ENCODE measurements at places on chromosomes 11 and 22.

GRCh38 chr11:128735935-128736605, 42.2 kb downstream of the FLI1 start:
- H3K4me3 ChIP-seq, result peak overlapping the region; percentile 56
- H3K4me1 ChIP-seq, result peaks cover 90% of the 10 kb centered on the region
- no peak for DNase-seq
- peaks cover 6% of the 10 kb centered on the region for H3K36me3 ChIP-seq
- no peaks in the 10 kb centered on the region for H3K27me3 ChIP-seq

DNA sequence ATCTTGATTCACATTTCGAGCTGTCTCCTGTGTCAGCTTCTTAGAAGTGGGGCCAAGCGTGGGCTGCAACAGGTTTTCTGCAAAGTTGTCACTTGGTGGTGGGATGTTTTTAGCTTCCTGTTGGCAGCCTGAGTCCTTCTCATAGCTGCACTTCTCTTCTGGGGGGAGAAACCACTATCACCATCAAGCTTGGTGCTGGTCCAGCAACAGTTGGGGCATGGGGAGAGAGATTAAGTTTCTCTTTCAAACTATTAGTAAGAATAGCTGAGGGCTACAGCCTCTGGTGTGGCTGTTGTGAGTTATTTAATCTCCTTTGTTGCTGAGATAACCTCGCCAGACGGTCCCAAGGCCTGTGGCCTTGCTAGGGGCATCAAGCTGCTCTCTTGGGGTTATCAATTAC, 123.3 kb upstream of the CRYBB3 start:
- no peaks in the 10 kb centered on the region for H3K27me3 ChIP-seq
- H3K4me3 ChIP-seq, result no peak overlapping the region
- H3K27ac ChIP-seq, result no peak overlapping the region

- H3K4me3 ChIP-seq, result no peak overlapping the region
- H3K27ac ChIP-seq, result no peak overlapping the region
- peaks cover 51% of the 10 kb centered on the region for H3K36me3 ChIP-seq
- no peak for DNase-seq
Observed at GRCh38 chr11:3359092-3359824, 19.7 kb downstream of the ZNF195 start.

DNA sequence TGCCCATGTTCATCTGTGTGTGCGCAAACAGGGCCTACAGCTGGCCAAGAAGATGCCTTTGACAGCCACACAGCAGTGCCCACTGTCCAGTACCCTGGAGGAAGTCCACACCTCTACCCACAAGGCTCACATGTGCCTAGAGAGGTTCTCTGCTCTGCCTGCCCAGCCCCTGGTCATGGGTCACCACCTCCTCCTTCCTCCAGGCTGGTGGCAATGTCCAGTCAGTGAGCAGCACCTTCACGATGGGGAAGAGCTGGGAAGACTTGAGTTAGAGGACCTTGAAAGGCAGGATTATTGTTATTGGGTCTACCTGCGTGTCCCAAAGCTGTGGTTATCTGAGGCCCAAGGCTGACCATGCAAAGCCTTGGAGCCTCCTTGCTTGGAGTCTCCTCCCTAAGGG, 28.4 kb upstream of the TTC12 start:
- no peak for DNase-seq
- H3K4me1 ChIP-seq, result no peaks in the 10 kb centered on the region
- H3K27ac ChIP-seq, result no peak overlapping the region
- no peaks in the 10 kb centered on the region for H3K36me3 ChIP-seq

DNA sequence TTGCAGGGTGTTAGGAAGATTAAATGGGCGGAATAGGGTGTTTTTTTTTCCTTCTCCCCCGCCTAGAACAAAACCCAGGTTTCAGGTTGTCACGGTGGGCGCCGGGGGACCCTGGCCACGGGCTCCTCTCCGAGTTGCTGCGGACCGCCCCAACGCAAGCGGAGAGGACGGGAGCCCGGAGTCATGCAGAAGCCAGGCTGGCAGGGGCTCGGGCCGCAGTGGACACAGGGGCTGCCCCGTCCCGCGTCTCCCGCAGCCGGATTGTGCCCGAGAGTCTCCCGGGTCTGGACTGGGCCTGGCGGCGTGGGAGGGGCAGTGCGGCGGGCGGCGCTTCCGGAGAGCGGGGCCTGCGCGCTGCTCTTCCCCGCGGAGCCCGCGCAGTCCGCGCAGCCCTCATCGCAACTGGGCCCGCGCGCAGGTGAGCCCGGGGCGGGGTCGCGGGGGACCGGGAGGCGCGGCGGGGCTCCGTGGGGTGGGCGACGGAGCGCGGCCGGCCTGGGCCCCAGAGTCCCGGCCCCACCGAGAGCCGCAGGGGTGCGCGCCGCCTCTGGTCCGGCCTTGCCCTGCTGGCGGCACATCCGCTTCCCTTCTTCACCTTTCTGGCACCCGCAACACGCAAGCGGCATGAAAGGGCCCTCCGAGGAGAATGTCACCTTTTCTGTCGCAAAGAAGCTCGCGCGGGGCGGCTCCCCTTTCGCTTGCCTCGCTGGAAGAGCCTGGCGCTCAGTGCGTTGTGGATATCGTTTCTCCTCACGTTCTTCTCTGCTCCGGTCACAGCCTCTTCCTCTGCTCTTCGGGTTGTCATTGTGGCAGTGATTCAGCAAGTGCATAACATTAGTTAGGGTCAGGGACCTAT, at the start of gene TIRAP:
TSS of gene TIRAP (plus strand) at position 358 of the 856 bp plus-strand sequence. CDS start 7,802 bp downstream, outside the sequence.
- peaks cover 29% of the 10 kb centered on the region for H3K4me1 ChIP-seq
- H3K27me3 ChIP-seq, result no peaks in the 10 kb centered on the region
- peak within 1 kb of the TSS; percentile 96 for H3K4me3 ChIP-seq

- no peak for DNase-seq
- H3K36me3 ChIP-seq, result no peaks in the 10 kb centered on the region
- no peak overlapping the region for H3K27ac ChIP-seq
Observed at GRCh38 chr11:134475951-134476350, 63.9 kb upstream of the B3GAT1 start.

DNA sequence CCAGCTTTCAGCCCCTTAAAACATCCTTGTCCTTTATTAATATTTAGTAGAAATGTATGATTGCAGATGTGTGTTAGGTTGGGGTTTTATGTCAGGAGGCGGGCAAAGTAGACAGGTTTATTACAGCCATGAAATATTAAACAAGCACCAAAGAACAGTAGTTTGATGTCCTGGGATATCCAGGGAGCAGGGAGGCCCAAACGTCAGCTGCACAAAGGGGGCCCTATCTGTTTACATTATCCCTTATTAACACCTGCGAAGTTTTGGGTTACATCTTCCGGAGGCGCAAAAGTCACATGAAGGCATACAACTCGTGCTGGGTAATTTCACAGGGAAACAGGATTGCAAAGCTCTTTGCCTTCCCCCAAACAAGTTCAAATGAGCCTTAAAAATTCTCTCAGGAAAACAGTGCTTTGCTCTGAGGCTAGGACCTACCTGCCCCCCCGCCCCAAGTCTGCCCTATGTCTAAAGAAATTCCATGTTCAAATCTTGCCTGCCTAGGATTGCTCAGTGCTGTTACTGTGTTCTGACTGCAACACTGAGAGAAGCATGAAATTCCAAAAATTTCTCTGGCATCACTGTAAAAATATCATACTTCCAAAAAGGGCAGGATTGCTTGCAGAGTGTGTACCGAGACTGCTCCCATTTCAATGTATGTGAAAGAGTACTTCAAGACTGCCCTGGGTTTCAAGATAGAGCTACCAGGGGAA, 8.9 kb downstream of the MN1 start:
- H3K4me1 ChIP-seq, result no peaks in the 10 kb centered on the region
- no peaks in the 10 kb centered on the region for H3K36me3 ChIP-seq
- no peak for DNase-seq
- no peak overlapping the region for H3K27ac ChIP-seq

GRCh38 chr11:3826721-3827120, 14.0 kb downstream of the RHOG start:
- H3K36me3 ChIP-seq, result peaks cover 59% of the 10 kb centered on the region
- no peak for DNase-seq
- no peak overlapping the region for H3K4me3 ChIP-seq
- H3K4me1 ChIP-seq, result peaks cover 25% of the 10 kb centered on the region
- no peaks in the 10 kb centered on the region for H3K27me3 ChIP-seq
- peak overlapping the region; percentile 66 for H3K27ac ChIP-seq

DNA sequence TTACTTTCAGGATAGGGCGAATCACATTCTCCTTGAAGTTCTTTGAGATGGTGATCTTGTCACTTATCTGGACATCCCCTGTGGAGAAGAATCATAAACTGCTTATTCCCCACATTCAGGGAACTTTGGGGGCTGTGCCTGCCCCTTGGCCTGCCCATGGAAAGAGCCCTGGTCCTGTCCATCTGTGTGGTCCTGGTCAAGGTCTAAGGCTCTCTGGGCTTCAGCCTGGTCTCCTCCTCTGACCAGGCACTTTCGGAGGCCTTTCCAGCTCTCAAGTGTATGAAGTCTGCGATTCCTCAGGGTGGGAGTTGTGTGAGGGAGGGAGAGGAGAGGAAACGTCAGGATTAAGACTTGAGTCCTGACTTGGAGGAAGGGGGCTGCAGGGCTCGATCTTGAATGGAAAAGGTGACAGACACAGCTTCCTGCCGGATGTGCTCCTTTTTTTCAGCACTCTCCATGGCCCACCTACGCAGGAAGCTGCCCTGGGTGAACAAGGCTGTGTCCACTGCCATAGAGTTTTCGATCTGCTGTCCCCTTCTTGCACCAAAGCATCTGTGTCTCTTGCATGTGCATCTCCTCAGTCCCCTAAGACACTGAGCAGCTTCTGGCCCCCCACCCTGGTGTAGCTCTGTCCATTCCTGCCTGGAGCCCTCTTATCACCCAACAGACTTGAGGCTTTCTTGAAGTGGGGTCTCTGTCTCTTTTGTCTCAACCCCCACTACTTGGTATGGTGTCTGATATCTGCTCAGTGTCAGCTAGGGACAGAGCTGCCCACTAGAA, 50.8 kb upstream of the PHOX2A start:
- no peak overlapping the region for H3K4me3 ChIP-seq
- no peaks in the 10 kb centered on the region for H3K27me3 ChIP-seq
- H3K27ac ChIP-seq, result no peak overlapping the region
- H3K36me3 ChIP-seq, result peaks cover 15% of the 10 kb centered on the region

DNA sequence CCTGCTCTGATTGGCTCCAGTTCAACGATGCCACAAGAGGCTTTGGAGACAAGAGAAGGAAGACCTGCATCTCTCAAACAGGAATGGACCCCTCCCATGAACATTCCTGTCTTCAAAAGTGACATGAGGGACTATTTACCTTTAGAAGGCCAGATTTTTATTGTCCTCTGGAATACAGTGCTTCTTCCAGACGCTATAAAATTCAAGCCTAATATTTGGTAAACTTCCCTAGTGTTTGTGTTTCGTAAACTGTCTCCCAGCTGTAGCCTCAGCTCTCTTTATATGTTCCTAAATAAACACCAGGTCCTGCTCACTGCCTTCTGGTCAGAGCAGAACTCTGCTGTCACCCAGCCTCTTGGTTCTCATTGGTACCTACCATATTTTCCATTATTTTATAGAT, 157.8 kb downstream of the CCDC34 start:
- H3K4me1 ChIP-seq, result no peaks in the 10 kb centered on the region
- no peaks in the 10 kb centered on the region for H3K27me3 ChIP-seq

- no peaks in the 10 kb centered on the region for H3K36me3 ChIP-seq
- DNase-seq, result no peak
- no peaks in the 10 kb centered on the region for H3K27me3 ChIP-seq
- no peak overlapping the region for H3K4me3 ChIP-seq
- H3K4me1 ChIP-seq, result no peaks in the 10 kb centered on the region
- H3K27ac ChIP-seq, result no peak overlapping the region
Observed at GRCh38 chr22:30876915-30877553, 91.5 kb downstream of the MORC2 start.

GRCh38 chr11:30131535-30131934, 99.3 kb upstream of the FSHB start:
- no peak overlapping the region for H3K27ac ChIP-seq
- H3K4me3 ChIP-seq, result no peak overlapping the region
- no peaks in the 10 kb centered on the region for H3K27me3 ChIP-seq

- peak overlapping the region; percentile 45 for H3K27ac ChIP-seq
- H3K4me3 ChIP-seq, result no peak overlapping the region
Observed at GRCh38 chr11:73155102-73155501, 13.0 kb upstream of the FCHSD2 start.

DNA sequence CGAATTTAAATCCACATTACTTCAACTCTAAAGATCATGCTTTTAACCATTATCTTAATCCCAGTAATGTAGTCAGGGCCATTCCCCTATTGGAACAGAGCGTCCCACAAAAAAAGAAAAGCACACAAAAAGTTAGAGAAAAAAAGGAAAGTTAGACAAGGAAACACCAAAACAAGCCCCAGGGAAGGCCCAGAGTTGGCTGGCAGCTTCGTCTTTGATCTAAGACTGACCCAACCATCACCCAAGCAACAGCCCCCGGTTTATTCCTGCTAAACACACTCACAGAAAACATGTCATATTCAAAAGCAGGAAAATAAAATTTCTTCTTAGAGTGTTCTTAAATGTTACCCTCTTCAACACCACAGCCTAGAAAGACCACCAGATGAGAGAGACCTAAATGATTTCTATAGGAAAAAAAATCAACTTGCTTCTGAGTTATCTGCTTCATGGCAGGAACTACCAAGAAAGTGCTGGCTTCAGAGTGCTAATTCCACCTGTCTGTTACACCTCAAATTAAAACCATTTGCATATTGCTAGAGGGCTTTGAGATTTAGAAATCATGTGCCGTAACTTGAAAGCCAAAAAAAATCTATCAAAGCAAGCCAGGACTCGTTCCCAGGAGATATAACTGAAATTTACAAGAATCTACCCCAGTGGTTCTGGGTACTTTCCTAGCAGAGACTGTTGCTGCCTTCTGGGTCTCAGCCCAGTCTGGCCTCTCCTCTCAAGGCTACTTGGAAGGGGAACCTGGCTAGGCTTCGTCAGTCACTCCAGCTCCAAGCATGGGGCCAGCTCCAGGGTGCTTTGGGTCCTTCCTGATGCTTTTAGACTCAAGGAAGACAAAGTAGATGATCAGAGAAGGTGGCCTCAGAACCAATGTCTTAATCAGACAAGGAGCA, 31.2 kb downstream of the POU2AF3 start:
- no peaks in the 10 kb centered on the region for H3K27me3 ChIP-seq
- H3K4me1 ChIP-seq, result no peaks in the 10 kb centered on the region
- H3K4me3 ChIP-seq, result no peak overlapping the region
- no peaks in the 10 kb centered on the region for H3K36me3 ChIP-seq

GRCh38 chr11:126918556-126918955, 82.0 kb downstream of the KIRREL3 start:
- no peak overlapping the region for H3K4me3 ChIP-seq
- no peak overlapping the region for H3K27ac ChIP-seq
- H3K36me3 ChIP-seq, result no peaks in the 10 kb centered on the region
- no peaks in the 10 kb centered on the region for H3K27me3 ChIP-seq
- H3K4me1 ChIP-seq, result no peaks in the 10 kb centered on the region
- DNase-seq, result no peak

Measured in CD4-positive, CD25-positive, alpha-beta regulatory T cell (primary cell).